ENCODE measurements at places on chromosomes 11 and 22.

DNA sequence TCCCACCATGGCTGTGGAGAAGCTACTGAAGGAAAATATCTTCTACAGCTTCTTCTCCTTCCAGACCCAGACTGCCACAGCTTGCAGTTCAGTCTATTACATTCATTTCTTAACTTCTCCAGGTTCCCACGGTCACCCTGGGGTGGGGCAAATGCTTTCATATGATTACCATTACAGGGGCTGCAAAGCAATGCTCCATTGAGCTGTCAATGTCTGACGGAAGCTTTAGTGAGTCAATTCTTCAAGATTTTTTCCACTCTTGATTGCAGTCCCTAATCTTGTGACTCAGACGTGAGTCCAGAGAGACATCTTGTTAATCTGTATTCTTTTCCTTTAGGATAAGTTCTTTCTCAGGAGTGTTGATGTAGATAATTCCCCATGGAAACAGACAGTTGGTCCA, 233.4 kb upstream of the DDI1 start:
- DNase-seq: peak; percentile 80

GRCh38 chr22:47166033-47166404, 403.6 kb downstream of the TBC1D22A start:
- no peak for DNase-seq

DNA sequence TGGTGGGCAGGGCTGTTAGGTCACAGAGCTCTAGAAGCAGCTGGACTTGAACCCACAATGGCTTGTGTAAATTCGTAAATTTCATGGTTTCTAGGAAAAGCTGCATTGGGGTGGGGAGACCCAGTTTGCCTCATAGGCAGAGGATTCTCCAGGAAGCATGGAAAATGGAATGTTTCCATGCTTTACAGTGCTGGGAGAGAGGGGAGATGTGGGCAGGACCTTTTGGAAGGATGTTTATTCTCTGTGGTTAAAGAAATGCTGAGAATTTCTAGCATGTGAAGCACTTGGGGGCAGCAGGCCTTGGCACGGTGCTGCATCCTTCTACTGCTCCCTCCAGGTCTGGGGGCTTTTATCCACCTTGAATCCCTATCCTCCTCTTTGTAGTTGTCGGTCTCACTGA, 46.3 kb downstream of the TRAF6 start:
- peak; percentile 74 for DNase-seq

- no peak for DNase-seq
These were observed 33.6 kb downstream of the TRMU start for GRCh38 chr22:46368871-46369715.

DNA sequence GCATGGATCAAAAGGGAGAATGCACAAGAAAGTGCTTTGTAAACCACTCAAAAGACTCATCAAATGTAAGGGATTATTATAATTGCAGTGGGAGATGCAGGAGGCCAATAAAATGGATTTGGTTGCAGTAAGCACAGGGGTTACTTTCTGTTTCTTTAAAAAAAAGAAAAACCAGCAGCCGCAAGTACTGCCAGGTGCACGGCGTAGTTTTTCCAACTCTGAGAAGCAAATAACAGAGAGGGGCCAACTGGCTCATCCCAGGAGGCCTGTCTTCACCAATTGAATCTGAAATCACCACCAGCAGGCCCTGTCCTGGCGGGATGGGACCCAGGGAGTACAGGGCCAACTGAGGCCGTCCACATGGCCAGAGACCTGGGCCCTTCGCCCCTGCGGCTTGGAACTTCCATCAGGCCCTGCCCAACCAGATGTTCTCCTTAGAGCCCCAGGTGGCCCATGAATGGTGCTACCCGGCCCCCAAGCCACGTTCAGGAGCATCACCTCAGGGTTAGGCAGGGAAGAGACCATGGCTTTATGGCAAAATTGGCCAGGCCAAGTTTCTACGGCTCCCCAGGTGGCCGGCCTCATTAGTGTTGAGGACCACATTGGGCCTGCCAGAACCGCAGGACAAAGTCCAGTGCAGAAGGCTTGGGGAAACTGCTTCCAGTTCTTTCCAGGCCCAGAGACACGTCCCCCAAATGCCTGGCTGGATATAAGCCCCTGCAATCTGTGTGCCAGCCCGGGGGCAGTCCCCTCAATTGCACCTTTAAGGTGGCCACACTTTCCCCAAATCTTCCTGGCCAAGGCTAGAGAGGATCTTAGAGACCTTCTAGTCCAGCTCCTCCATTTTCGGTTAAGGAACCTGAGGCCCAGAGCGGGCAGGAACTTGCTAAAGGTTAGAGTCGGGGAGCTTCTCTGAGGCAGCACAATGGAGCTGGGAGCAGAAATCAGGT, 61.7 kb downstream of the CHRDL2 start:
- DNase-seq: no peak

GRCh38 chr11:79610678-79611077, 169.8 kb upstream of the TENM4 start:
- DNase-seq: no peak

DNA sequence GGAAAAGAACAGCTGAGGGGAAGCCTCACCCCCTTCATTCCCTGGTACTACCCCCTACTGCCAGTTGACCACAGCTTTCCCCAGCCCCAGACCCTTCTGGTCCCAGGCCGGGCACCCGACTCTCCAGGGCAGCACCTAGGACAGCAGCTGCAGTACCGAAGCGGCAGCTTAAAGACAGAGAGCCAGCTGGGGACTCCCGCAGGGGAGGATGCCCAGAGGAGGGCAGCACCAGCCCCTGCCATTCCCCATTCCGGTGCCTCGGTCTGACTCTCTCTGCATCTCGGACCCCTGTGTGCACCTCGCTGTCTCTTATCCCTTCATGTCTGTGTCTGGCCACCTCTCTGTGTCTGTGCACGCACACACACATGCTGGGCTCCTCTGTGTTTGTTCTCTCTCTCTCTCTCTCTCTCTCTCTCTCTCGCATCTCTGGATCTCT, 9.4 kb downstream of the IGSF9B start:
- peak; percentile 52 for DNase-seq

DNA sequence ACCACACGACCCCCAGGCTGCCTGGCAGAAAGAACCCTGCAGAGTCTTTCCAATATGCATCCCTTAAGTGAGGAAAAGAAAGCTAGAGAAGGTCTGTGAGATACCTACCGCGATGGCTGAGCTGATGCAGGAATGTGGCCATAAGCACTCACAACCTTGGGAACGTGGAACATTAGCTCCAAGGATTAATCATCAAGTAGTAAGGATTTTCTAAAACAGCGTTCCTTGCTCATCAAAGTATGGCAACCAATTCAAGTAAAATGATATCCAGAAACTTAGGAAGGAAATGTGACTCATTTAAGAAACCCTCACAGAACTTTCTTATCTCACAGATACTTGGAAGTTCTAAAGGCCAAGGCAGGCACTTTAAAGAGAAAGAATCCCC, 12.8 kb downstream of the PACSIN2 start:
- peak; percentile 92 for DNase-seq

GRCh38 chr11:41786087-41786486, 326.6 kb upstream of the LRRC4C start:
- peak; percentile 35 for DNase-seq

GRCh38 chr11:68965901-68966853, 14.6 kb downstream of the MRGPRD start:
- no peak for DNase-seq

- no peak for DNase-seq
These were observed 20.4 kb upstream of the L3MBTL2 start for GRCh38 chr22:41184679-41185078.

DNA sequence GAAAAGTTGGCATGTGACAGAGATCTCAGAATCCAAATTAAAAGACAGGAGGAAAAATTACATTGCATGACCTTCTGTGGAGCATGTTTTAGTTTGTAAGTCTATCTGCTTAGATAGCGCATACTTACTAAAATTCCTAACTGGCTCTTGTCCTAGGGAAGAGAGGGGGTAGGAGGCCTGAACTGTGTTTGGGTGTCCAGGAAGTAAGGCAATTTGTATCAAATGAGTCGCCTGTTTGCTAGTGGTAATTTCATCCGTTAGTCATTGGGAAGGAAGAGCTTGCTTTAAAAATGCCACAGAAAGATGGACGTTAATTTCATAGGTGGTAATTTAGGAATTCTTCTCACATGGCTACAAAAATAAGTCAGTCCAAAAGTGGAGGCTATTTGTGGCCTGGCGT, 18.5 kb downstream of the GRK3 start:
- peak; percentile 53 for DNase-seq

- no peak for DNase-seq
These were observed 205.2 kb upstream of the KIRREL3 start for GRCh38 chr11:127205688-127206217.

GRCh38 chr11:8315463-8315862, 51.8 kb upstream of the LMO1 start:
- no peak for DNase-seq

GRCh38 chr22:23113067-23113846, 28.5 kb downstream of the RSPH14 start:
- no peak for DNase-seq

GRCh38 chr11:6251990-6252473, 7.6 kb upstream of the CCKBR start:
- DNase-seq: peak; percentile 19

DNA sequence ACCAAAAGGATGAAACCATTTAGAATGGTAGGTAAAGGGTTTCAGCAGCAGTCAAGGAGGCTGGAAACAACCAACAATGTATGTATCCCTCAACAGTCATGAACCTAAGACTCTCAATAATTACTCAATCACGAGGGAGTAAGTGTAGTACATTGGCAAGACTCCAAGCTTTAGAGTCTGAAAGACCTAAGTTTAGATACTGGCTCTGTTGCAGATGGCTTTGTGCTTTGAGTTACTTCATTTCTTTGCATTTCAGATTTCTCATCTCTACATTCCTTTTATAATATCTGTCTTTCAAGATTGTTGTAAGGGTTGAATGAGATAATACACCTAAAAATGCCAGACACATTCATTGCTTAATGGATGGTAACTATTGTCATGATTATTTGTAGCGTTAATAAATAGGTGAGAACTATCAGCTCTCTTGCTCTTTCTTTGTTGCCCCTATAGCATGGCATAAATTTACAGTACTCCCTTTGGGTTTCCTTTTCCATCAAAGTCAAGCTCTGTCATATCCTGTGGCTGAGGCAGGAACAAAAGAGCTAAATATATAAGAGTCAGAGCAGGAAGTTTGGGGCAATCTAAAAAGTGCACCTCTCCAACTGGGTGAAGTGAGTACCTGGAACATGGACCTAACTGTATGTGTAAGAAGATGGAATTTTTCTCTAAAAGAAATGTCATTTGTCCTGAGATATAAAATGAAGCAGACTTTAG, 228.2 kb upstream of the ZC3H12C start:
- peak; percentile 58 for DNase-seq

GRCh38 chr22:22343581-22344296, 99.2 kb downstream of the VPREB1 start:
- DNase-seq: no peak

DNA sequence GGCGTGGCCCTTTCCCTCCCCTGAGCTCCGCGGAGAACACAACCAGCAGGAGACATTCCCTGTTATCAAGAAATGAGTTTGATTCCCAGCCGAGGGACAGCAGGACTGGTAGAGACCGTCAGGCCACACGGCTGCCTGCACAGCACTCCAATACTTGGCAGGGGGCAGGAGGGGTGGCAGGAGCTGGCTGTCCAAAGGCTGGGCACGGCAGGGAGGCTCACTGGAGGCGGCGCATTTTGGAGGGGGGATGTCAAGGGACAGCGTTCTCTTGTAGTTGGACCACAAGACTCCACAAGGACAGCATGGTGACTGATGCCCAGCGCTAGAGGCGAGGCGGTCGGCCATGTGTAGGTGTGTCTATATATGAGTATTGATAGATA, 66.7 kb upstream of the A4GALT start:
- DNase-seq: no peak

DNA sequence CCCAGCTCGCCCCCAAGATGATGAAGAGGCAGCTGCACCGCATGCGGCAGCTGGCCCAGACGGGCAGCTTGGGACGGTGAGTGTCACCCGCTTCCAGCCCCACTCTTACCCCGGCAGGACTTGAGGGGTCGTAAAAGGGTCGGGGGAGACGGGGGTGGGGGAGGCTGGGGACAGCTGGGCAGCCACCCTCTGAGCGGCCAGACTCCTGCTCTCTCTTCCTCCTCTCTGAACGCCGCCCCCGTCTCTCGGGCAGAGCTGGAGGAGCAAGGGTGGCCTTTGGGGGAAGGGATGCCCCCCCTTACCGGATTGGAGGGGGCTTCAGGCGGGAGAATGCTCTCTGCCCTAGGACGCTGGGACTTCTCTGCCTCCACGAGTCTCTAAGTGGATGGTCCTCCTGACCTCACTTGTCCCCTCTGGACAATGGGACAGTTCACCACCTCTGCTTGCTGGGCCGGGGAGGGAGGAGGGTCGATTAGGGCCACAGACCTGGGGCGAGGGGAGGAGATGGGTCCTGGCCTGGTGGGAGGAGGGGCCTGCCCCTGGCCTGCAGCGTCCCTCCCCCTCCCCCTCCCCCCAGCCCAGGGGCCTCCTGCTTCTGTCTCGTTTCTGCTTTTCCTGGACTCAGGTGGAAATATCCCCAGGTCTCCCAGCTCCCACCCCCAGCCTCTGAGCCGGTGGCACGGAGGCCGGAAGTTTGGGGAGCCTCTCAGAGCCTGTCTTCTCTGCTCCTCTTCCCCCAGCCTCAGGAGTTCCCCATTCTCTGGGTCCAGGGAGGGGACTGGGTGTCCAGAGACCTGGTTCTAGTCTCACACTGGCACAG, 512 bp downstream of the SH3BP1 start:
- DNase-seq: no peak

DNA sequence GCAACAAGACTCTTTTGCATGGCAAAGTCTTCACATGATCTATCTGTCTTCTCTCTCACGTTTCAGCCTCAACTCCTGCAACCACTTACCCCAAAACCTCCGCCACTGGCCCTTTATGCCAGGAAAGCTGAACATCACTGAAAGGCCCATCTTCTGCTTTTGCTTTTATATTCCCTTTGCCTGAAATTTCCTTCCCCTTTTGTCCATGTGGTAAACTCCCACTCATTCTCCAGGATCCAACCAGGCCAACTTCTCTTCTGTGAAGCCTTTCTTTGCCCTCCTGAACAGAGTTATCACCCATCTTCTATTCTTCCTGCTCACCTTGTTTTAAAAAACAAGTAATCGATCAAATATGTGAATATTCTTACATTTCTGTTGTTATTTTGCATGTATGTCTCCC, 117.8 kb downstream of the WNT11 start:
- DNase-seq: no peak

GRCh38 chr22:39543095-39543494, 10.5 kb upstream of the RPS19BP1 start:
- DNase-seq: no peak

- DNase-seq: no peak
These were observed 105.0 kb downstream of the TRPC6 start for GRCh38 chr11:101478587-101479369.

GRCh38 chr22:32752326-32752725, 49.2 kb upstream of the TIMP3 start:
- no peak for DNase-seq

DNA sequence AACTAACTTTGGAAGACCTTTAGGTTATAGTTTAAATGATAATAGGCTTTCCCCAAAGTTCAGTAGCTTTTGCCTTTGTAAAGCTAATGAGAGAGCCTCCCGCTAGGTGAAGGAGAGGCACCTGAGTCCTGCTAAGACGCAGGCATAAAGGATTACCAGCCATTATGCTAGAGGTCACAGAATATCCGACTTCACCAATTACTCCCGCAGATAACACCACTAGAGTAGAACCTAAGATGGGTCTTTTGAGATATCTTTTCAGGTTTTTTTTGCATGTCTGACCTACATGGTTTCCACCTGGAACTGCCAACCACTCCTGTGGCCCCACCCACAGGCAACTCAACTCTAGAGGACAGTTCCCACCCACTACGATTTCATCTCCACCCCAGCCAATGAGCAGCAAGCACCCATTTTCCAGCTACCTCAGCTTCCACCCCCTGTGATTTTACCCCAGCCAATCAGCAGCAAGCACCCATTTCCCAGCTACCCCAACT, 314.3 kb downstream of the BRD1 start:
- no peak for DNase-seq

Data from astrocyte (in vitro differentiated cells and primary cell).